NCI-H2029 (cell line): ENCODE measurements at places on chromosomes 1 and 21.

DNA sequence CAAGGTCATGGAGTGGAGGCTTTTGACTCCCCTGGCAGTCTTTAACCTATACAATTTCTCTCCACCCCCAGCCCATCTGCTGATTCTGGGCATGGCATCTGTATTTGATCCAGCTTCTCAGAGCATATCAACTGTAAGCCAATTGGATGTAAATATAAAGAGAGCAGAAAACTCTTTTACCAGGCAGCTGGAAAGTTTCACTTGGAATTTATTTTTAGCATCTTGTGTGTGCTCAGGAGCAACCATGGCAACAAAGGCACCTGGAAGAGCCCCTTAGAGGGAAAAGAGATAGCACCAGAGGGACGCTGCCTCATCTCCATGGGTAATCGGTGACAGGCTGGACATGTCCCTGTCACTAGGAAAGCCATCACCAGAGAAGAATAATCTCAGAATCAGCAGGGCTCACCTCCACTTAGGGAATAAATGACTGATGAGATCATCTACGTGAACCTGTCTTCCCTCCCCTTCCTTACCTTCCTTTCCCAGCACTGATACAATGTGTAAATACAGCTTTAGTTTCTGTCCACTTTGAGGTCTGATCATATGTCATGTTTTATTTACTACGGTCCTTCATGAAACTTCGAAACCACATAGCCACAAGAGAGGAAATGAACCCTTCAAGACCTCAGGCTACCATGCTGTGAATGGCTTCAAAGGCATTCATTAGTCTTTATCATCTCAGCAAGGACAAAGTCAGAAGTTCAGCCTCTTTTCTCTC lies 25.3 kb upstream of the SIPA1L2 start:
- peak; percentile 86 for DNase-seq

GRCh38 chr1:30008372-30008997 lies 714.9 kb downstream of the MATN1 start:
- no peak for DNase-seq

GRCh38 chr1:147052677-147053076 lies 114.6 kb downstream of the NBPF12 start:
- no peak for DNase-seq

GRCh38 chr21:39016740-39017315 lies 166.4 kb downstream of the PSMG1 start:
- no peak for DNase-seq

DNA sequence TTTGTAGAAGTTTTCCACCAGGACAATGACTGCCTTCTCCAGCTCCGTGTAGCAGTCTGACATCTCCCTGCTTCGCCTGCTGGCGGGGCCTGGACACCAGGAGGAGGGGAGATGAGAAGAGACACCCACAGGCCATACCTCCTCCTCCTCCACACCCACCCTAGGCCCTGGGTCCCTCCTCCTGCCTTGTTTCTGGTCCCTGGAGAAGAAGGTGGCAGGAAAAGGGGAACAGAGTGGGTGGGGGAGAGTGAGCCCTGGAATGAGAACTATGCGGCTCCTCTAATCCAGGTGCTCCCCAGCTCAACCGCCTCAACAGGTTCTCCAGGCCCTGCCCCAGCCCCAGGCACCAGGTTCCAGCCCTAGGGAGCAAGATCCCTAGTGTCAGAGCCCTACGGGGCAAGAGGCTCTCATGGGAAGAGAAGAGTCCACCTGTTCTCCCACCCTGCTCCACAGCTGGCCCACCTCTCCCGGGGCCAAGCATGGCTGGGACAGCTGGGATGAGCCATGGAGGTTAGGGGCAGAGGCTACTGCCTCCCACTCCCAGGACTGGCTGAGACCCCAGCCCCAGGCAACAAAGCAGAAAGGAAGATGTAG lies 4.8 kb downstream of the S100A16 start:
- DNase-seq = no peak

GRCh38 chr1:118914379-118915161 lies 73.6 kb downstream of the TBX15 start:
- no peak for DNase-seq

DNA sequence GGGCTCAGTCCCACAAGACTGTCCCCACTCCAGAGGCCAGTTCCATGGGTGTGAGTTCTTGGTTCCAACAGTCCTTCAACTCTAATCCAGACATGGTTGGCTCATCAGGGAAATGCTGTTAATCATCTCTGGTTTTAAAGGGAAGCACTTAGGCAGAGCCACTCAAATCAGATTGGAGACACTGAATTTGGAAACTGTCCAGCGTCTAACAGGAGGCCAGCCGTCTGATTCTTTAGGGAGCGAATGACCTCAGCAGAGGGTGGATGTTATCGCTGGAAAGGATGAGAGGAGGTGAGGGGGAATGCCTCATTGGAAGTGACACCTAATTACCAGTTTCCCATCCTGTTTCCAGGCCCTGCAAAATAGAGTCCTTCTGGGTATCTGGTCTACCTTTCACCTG lies 22.8 kb upstream of the LRRC38 start:
- peak; percentile 57 for DNase-seq

DNA sequence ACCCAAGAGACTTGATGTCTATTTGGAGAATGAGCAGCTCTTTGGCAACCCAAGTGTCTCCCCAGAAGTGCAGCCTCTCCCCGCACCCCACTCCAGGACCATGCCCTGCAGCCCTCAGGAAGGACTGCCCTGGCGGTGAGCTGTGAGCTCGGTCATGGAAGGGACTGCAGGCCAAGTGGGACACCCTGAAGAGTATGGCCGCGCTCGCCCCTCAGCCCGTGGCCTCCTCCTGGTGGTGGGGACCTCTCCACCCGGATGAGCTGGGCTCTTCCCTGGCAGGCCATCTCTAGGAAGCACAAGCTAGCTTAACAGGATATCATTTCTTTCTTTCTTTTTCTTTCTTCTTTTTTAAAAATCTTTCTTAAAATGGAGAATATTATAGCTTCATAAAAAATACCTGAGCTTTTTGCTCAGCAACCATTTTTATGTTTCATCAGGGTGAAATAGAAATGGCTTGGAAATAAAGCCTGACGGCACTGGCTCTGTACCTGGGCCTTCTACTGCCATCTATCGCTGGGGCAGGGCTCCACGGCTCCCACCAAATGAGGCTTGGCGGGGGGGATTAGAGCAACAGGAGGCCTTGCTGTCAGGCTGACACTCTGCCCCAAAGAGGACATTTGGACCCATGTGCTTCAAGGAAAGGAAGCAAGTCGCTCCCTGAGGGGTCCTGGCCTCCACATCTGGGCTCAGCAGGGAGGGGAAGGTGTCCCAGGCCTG lies 296.2 kb upstream of the VAMP3 start:
- no peak for DNase-seq

DNA sequence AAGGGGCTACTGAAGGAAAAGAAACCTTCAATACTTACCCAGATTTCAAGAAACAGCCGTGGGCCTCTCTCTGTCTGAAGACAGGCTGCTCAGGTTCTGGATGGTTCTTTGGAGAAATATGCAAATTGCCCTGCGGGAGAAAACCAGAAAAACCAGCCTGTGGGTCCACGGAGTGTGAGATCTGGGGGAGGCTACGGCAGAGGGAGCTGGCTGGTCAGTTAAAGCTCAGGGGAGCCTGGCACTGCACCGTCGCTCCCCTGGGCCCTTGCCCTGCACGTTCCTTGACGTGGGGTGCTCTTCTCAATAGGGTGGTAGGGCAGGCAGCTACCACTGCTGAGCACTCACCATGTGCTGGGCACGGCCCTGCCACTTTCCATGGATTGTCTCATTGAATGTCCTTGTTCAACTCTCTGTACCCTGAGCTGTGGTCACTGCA lies 12.7 kb downstream of the TMCO4 start:
- DNase-seq = no peak

- DNase-seq = peak; percentile 22
Observed at GRCh38 chr1:32200226-32201010, at the start of gene CCDC28B. Gene CCDC28B, plus strand, starts transcription at chr1:32200595. Its CDS starts 1,341 bp downstream, at chr1:32201936.

DNA sequence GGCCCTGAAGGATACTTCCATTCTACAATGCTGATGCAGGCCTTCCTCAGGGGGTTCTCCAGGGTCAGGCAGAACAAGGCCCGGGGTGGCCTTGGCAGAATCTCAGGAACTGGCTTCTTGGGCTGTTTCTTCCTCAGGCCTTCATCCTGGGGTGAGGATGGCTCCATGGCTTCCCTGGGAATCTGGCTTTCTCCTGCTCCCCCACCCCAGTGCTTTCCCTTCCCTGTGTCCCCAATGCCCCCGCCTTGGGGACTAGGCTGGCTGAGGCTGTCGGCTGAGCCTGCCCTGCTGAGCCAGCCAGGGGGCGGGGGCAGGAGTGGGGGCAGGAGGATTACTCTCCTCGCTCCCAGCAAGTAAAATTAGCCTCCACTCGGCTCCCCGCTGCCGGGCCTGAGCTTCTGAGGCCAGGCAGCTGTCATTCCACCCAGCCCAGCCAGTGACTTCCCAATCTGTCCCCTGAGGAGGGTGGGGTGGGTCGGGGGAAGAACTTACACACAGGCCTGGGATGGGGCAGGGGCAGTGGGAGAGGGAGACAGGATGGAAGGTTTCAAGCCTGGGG lies at the start of gene CACNA1S:
CACNA1S (minus strand) TSS at position 254 of the 559 bp plus-strand sequence; CDS start at position 167, 87 bp downstream.
- DNase-seq = no peak

- no peak for DNase-seq
Observed at GRCh38 chr21:36132696-36133095, 2.2 kb upstream of the CBR3 start.

DNA sequence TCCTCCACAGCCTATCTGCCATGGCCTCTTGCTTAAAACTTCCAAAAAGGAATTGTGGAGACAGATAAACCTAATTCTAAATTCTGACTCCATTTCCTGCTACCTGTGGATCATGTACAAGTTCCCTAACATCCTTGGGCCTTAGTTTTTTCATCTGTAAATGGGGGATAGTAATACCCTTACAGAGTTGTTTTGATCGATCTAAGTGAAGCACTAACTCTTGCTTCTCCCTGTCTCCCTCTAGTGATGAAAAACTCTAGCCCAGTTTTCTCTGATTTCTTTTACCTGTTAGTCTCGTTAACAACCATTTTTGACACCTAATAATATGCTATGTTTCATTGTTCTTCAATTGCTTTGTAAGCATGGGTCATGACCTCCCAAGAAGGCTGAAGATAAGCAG lies 65.9 kb downstream of the TM2D1 start:
- no peak for DNase-seq

DNA sequence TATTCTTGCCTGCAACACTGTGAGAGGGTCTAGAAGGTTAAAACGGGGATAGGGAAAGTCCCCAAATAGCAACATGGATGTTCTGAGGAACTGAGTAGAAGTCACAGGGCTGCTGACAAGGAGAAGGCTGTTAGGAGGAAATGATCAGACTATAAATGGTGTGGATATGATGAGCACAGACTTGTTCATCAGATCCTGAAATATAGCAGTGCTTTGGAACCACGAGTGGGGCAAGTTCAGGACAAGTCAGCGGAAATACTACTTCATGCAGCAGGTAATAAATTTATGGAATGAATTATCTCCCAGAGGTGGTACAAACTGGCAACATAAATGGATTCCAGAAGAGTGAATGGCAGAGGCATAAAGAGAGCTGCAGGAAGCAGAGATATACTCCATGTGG lies 3.2 kb upstream of the KIAA0040 start:
- DNase-seq = no peak

DNA sequence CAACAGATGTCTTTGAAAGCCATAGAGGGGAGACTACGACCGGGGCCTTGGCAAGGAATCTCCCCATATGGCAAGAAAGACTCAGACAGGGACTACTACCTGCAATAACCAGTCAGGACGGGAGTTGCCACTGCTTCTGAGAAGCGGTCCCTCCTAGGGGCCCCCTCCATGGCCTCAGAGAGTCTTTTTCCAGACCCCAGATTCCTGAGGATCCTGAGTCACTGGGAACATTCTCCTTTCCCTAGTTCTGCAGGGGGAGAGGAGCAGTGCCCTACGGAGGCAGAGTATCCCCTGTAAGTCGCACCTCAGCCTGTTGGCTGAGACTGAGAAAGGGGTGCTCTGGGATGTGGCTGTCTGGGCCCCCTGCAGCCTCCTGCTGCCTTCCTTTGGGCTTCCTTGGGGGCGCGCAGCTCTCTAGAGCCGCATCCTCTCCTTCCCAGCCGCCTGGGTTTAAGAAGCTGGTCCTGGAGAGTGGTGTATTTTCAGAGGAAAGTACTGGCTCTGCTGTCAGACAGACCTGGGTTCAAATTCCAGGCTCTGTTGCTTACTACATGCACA lies 7.8 kb downstream of the GLIS1 start:
- DNase-seq = no peak

DNA sequence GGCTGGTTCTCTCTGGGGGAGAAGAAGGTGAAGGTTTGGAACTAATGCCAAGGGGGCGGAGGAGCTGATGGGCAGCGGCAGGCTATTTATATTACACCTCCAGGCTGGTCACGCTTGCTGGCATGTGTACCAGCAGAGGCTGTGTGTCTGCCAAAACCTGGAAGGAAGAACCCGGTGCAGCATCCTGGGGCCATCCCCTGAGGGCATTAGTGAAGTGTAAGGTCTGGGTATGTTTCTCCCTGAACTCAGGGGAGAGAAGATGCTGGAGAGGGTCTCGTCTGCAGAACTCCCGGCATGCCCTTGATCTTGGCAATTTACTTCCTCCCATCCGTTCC lies 5.3 kb downstream of the DISP3 start:
- peak; percentile 84 for DNase-seq

DNA sequence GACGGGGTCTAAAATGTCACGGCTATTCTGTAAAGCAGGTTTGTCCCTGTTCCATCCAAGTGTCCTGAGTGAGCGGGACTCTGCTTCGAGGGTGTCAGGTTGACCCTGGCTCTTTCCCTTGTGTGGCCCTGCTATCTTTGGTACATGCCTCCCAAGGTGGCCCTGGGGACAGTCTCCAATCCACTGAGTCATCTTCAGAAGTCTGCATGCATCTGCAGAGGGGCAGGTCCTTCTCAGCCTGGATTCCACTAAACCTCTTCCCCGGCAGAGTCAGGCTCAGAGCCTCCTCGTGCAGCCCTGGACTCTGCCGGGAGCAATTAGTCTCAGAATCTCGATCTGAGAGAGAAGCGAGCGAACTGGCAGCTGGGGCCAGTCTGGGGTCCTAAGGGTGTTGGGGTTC lies 50.1 kb upstream of the KCNJ15 start:
- DNase-seq = no peak

- DNase-seq = no peak
Observed at GRCh38 chr1:3711780-3712451, 40.3 kb upstream of the CCDC27 start.

DNA sequence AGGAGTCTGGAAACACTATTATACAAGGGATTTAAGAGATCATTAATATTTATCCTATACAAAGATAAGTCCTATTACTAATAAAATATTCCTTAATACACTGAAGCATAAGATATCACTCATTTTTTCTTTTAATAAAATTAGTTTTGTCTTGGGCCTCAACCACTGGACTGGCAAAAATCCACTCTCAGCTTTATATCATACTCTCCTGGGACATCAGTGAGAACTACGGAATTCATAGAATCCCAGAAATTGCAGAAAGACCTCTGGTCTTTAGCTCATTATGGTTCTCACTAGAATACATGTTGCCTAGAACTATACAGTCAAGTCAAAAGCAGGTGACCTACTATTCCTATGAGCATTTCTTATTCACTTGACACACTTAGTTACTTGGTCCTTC lies 285.0 kb downstream of the LRRC40 start:
- DNase-seq = no peak

DNA sequence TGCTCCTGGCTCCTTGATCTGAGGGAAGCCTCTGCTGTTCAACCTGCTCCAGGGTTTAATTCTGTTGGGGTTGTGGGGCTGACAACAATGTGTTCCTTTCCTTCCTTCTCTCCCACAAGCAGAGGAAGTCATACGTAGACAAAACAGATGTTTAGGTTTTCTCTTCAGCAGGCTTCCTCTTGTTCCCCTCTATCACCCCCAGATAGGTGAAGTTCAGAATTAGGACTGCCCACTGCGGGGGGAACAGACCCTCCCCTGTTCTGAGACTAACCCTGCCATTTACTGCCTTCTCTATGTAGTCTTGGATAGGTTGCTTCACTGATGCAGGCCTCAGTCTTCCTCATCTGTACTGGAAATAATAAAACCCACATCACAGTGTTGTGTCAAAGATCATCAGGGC lies 30.0 kb upstream of the NRDC start:
- DNase-seq = no peak
